ENCODE measurements at places on chromosomes 1 and 21. TPM values are rescaled to one million over a fixed set of nuclear protein-coding genes. Genes with fewer than 3 reads are reported as not detected.

The GPR161 gene
- 48.7 TPM for total RNA-seq

DNA sequence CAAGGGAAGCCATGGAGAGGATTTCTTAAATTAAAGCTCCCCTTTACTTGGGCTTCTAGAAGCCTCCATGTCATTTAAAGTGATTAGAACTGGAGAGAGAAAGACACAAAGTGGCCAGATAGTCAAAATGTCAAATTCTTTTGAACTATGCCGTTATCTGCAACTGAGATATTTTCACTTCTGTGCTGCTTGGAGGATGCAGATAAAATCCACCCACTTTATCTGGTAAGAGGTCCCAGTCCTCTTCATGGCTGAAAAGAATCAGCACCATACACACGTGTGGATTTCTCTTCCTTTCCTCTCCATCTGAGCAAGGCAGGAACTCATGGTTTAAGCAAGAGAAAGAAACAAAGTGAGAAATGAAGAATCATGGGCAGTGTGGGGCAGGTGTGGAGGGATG is 276.9 kb upstream of the RUNX1 start:
- no peaks in the 10 kb centered on the region for H3K27me3 ChIP-seq
- no peak overlapping the region for H3K4me3 ChIP-seq
- H3K36me3 ChIP-seq, result no peaks in the 10 kb centered on the region
- no peak for DNase-seq
- H3K4me1 ChIP-seq, result no peaks in the 10 kb centered on the region
- H3K27ac ChIP-seq, result no peak overlapping the region

- no peaks in the 10 kb centered on the region for H3K36me3 ChIP-seq
- H3K4me1 ChIP-seq, result no peaks in the 10 kb centered on the region
- no peak for DNase-seq
- no peak overlapping the region for H3K4me3 ChIP-seq
These were observed 45.2 kb downstream of the TMCO4 start for GRCh38 chr1:19754482-19754881.

- no peak overlapping the region for H3K4me3 ChIP-seq
- no peaks in the 10 kb centered on the region for H3K27me3 ChIP-seq
- no peaks in the 10 kb centered on the region for H3K36me3 ChIP-seq
- H3K4me1 ChIP-seq, result peaks cover 22% of the 10 kb centered on the region
These were observed 348.9 kb downstream of the SMYD3 start for GRCh38 chr1:246158131-246158530.

The SNX27 gene
- total RNA-seq, result 48.3 TPM

The DNAJC16 gene
- 21.5 TPM for total RNA-seq

GRCh38 chr1:28437924-28438699 is 67.7 kb upstream of the RCC1 start:
- peak; percentile 5 for DNase-seq
- peaks cover 15% of the 10 kb centered on the region for H3K4me1 ChIP-seq
- peaks cover 4% of the 10 kb centered on the region for H3K36me3 ChIP-seq

GRCh38 chr1:10915594-10915993 is 96.9 kb upstream of the TARDBP start:
- H3K27ac ChIP-seq, result no peak overlapping the region
- no peaks in the 10 kb centered on the region for H3K36me3 ChIP-seq

GRCh38 chr1:64891448-64891825 is 74.9 kb downstream of the JAK1 start:
- no peak overlapping the region for H3K4me3 ChIP-seq
- peaks cover 22% of the 10 kb centered on the region for H3K27me3 ChIP-seq
- H3K4me1 ChIP-seq, result peaks cover 15% of the 10 kb centered on the region
- H3K27ac ChIP-seq, result no peak overlapping the region
- no peaks in the 10 kb centered on the region for H3K36me3 ChIP-seq

GRCh38 chr1:13483946-13484345 is 29.9 kb downstream of the LRRC38 start:
- DNase-seq, result no peak
- peaks cover 2% of the 10 kb centered on the region for H3K27me3 ChIP-seq
- no peaks in the 10 kb centered on the region for H3K4me1 ChIP-seq
- H3K27ac ChIP-seq, result no peak overlapping the region
- H3K4me3 ChIP-seq, result no peak overlapping the region
- no peaks in the 10 kb centered on the region for H3K36me3 ChIP-seq

The ARTN gene
- total RNA-seq, result 0.89 TPM

The BCAN gene
- 2.4 TPM for total RNA-seq

The CFHR2 gene
- total RNA-seq, result not detected

- no peak for DNase-seq
- no peaks in the 10 kb centered on the region for H3K36me3 ChIP-seq
- H3K4me1 ChIP-seq, result peaks cover 20% of the 10 kb centered on the region
- H3K27ac ChIP-seq, result no peak overlapping the region
These were observed 35.0 kb downstream of the AJAP1 start for GRCh38 chr1:4689271-4689935.

The HIPK1 gene
- 53.4 TPM for total RNA-seq

DNA sequence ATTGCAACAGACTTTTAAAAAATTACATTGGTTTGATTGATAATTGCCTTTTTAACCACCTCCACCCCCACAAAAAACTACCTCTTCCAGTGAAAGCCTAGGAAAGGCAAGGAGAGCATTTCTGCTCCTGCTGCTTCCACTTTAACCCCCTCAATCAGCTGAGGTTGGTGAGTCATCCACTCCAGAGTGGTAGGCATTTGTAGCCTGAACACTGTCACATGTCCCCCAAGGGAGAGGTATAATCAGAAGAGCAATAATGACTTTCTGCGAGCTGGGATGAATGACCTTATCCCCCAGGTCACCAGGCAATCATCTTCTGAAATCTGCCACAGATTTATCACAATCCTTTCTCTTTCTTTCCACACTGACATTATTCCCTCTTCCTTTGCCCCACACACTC is 126.6 kb upstream of the CAMK1G start:
- no peak overlapping the region for H3K4me3 ChIP-seq
- peaks cover 20% of the 10 kb centered on the region for H3K4me1 ChIP-seq
- H3K36me3 ChIP-seq, result no peaks in the 10 kb centered on the region
- DNase-seq, result no peak
- peak overlapping the region; percentile 16 for H3K27ac ChIP-seq

The KRTAP20-1 gene
- total RNA-seq, result not detected

GRCh38 chr1:36369061-36369861 is 16.5 kb downstream of the STK40 start:
- H3K4me3 ChIP-seq, result peak overlapping the region; percentile 47
- peaks cover 46% of the 10 kb centered on the region for H3K4me1 ChIP-seq
- DNase-seq, result peak; percentile 89
- no peak overlapping the region for H3K27ac ChIP-seq

The CRYZ gene
- total RNA-seq, result 12.5 TPM

The UTS2 gene
- not detected for total RNA-seq

The WDR64 gene
- not detected for total RNA-seq

- no peaks in the 10 kb centered on the region for H3K36me3 ChIP-seq
- DNase-seq, result no peak
- H3K4me1 ChIP-seq, result no peaks in the 10 kb centered on the region
- no peak overlapping the region for H3K4me3 ChIP-seq
- H3K27ac ChIP-seq, result no peak overlapping the region
- no peaks in the 10 kb centered on the region for H3K27me3 ChIP-seq
These were observed 302.2 kb downstream of the NTNG1 start for GRCh38 chr1:107443027-107443426.

DNA sequence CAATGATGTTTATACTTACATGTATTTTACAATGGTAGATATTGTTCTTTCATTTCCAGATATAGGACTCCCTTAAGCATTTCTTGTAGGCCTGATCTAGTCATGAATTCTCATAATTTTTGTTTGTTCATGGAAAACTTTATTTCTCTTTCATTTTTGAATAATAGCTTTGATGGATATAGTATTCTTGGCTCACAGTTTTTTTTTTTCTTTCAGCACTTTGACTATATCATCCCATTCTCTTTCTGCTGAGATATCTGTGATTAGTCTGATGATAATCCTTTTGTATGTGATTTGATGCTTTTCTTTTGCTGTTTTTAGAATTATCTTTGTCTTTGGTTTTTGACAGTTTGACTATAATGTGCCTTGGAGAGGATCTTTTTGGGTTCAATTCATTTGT is 24.1 kb upstream of the CHODL start:
- H3K27me3 ChIP-seq, result no peaks in the 10 kb centered on the region
- H3K27ac ChIP-seq, result no peak overlapping the region
- no peak overlapping the region for H3K4me3 ChIP-seq
- H3K36me3 ChIP-seq, result peaks cover 3% of the 10 kb centered on the region
- H3K4me1 ChIP-seq, result no peaks in the 10 kb centered on the region
- no peak for DNase-seq

GRCh38 chr21:43865540-43866259 is 677 bp downstream of the AGPAT3 start:
- no peak overlapping the region for H3K27ac ChIP-seq
- H3K4me1 ChIP-seq, result peaks cover 27% of the 10 kb centered on the region
- no peak for DNase-seq
- H3K27me3 ChIP-seq, result peaks cover 3% of the 10 kb centered on the region
- peak overlapping the region; percentile 80 for H3K4me3 ChIP-seq

- H3K4me1 ChIP-seq, result peaks cover 26% of the 10 kb centered on the region
- no peak for DNase-seq
- no peak overlapping the region for H3K27ac ChIP-seq
- H3K4me3 ChIP-seq, result peak overlapping the region; percentile 89
- H3K27me3 ChIP-seq, result no peaks in the 10 kb centered on the region
These were observed 2.0 kb downstream of the USP33 start for GRCh38 chr1:77757603-77758002.

GRCh38 chr21:16079830-16080229 is 350.0 kb downstream of the USP25 start:
- no peak for DNase-seq
- H3K4me3 ChIP-seq, result no peak overlapping the region
- no peak overlapping the region for H3K27ac ChIP-seq
- H3K36me3 ChIP-seq, result no peaks in the 10 kb centered on the region
- no peaks in the 10 kb centered on the region for H3K27me3 ChIP-seq

GRCh38 chr21:34571994-34572393 is 42.9 kb downstream of the RCAN1 start:
- no peak for DNase-seq
- no peak overlapping the region for H3K27ac ChIP-seq
- no peaks in the 10 kb centered on the region for H3K27me3 ChIP-seq
- no peak overlapping the region for H3K4me3 ChIP-seq

The RAB42 gene
- 2.8 TPM for total RNA-seq

The ZNF697 gene
- total RNA-seq, result 19.5 TPM

The MAP3K7CL gene
- total RNA-seq, result not detected

- peaks cover 19% of the 10 kb centered on the region for H3K4me1 ChIP-seq
- no peaks in the 10 kb centered on the region for H3K36me3 ChIP-seq
- peak overlapping the region; percentile 91 for H3K4me3 ChIP-seq
- DNase-seq, result no peak
- H3K27me3 ChIP-seq, result no peaks in the 10 kb centered on the region
- no peak overlapping the region for H3K27ac ChIP-seq
These were observed 1.7 kb downstream of the SNAP47 start for GRCh38 chr1:227736814-227737432.

GRCh38 chr1:150619576-150620509 is 9.6 kb downstream of the ENSA start:
- no peak overlapping the region for H3K27ac ChIP-seq
- H3K4me3 ChIP-seq, result no peak overlapping the region
- H3K36me3 ChIP-seq, result peaks cover 16% of the 10 kb centered on the region
- no peak for DNase-seq
- no peaks in the 10 kb centered on the region for H3K27me3 ChIP-seq
- peaks cover 4% of the 10 kb centered on the region for H3K4me1 ChIP-seq

The LAPTM5 gene
- total RNA-seq, result 1.5 TPM

- no peak for DNase-seq
- H3K4me3 ChIP-seq, result no peak overlapping the region
- no peaks in the 10 kb centered on the region for H3K27me3 ChIP-seq
- H3K4me1 ChIP-seq, result no peaks in the 10 kb centered on the region
- no peaks in the 10 kb centered on the region for H3K36me3 ChIP-seq
These were observed 51.9 kb upstream of the DMRTA2 start for GRCh38 chr1:50474859-50475809.

The TNFRSF18 gene
- not detected for total RNA-seq

DNA sequence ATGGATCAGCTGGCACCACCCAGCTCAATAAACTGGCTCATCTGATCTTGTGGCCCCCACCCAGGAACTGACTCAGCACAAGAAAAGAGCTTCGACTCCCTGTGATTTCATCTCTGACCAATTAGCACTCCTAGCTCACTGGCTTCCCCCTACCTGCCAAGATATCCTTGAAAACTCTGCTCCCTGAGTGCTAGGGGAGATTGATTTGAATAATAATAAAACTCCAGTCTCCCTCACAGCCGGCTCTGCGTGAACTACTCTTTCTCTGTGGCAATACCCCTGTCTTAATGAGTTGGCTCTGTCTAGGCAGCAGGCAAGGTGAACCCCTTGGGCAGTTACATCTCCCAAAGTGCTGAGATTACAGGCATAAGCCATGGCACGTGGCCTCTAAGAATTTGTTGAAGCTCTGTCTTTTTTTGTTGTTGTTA is 11.8 kb upstream of the RHBDL2 start:
- H3K36me3 ChIP-seq, result no peaks in the 10 kb centered on the region
- no peak overlapping the region for H3K4me3 ChIP-seq
- no peaks in the 10 kb centered on the region for H3K27me3 ChIP-seq
- no peak for DNase-seq
- no peak overlapping the region for H3K27ac ChIP-seq
- H3K4me1 ChIP-seq, result no peaks in the 10 kb centered on the region

The ZBTB48 gene
- total RNA-seq, result 35.7 TPM

The BTBD19 gene
- 6.5 TPM for total RNA-seq

DNA sequence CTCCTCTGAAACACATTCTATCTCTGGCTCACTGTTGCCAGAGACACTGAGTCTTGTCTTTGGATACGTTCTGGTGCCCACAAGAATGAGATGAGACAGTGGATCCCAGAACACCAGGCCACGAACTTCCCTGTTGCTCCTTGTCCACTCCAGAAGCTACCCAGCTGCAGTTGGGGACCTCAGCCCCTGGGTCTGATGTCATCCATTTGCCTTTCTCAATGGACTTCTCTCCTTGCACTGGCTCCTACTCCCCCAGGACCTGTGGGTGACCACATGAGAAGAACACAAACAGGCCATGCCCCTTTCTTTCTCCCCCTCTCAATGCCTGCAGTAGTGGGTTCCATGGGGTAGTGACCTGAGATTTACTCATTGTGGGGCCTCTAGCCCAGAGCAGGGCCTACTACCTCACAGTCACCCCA is 5.9 kb downstream of the NBPF1 start:
- no peaks in the 10 kb centered on the region for H3K4me1 ChIP-seq
- DNase-seq, result peak; percentile 3
- H3K27me3 ChIP-seq, result no peaks in the 10 kb centered on the region
- H3K27ac ChIP-seq, result no peak overlapping the region

The SMIM1 gene
- total RNA-seq, result 4.7 TPM

- DNase-seq, result no peak
- H3K4me1 ChIP-seq, result peaks cover 13% of the 10 kb centered on the region
- peaks cover 6% of the 10 kb centered on the region for H3K27me3 ChIP-seq
These were observed 112.5 kb upstream of the PAXBP1 start for GRCh38 chr21:32884062-32884461.

- no peak overlapping the region for H3K4me3 ChIP-seq
- H3K4me1 ChIP-seq, result no peaks in the 10 kb centered on the region
- no peaks in the 10 kb centered on the region for H3K36me3 ChIP-seq
- H3K27me3 ChIP-seq, result peaks cover 2% of the 10 kb centered on the region
- no peak for DNase-seq
- H3K27ac ChIP-seq, result no peak overlapping the region
These were observed 258.6 kb downstream of the NPHP4 start for GRCh38 chr1:5733596-5733995.

DNA sequence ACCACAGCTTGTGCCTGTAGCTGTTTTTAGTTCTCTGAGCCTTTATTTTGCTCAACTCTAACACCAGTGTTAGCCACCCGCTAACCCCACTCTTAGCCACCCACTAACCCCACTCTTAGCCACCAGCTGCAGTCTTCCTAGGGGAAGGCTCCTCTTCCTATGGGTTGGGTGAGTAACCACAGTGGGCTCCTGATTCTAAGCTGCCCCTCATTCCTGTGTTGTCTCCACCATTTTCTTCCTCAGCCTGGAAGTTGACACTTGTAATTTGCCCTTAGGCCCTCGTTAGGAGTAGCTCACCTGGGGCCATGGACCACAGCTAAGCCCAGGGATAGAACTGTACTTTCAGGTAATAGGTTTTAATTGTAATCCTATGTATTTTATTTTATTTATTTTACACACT is 782.9 kb upstream of the TPTE start:
- DNase-seq, result no peak
- no peak overlapping the region for H3K4me3 ChIP-seq
- H3K36me3 ChIP-seq, result peaks cover 9% of the 10 kb centered on the region

All from neural crest cell (in vitro differentiated cells).